ENCODE measurements at places on chromosomes 2 and 18.

- no peak for DNase-seq
Observed at GRCh38 chr2:18368008-18368407, 192.4 kb downstream of the RDH14 start.

DNA sequence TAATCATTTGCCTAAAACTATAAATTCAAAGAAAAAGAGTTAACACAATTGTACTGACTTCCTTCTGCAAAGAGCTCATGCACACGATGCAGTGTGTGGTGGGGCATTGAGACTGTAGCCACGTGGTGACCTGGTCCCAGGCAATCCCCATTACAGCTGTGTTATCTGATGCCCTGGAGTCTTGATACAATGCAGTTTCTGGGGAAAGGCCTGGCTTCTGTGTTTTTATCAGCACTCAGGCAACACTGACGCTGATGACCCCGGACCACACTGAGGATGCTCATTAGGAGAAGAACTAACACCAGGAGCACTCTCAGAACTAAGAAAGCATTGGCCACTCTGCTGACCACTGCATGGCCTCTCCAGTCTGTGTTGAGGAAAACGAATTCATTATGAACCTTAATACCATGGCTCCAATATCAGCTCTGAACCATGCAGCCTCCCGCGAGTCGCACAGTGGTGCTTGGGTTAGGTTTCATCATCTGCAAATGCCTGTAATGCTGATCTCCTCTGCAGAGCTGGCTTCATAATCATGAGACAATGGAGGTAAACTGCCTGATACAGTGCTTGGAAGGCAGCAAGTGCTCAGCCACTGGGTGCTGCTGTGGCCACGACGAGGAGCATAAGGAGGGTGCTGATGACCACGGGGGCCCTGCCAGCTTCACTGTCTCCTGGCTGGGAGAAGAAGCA, 218.5 kb downstream of the MYT1L start:
- DNase-seq: no peak

DNA sequence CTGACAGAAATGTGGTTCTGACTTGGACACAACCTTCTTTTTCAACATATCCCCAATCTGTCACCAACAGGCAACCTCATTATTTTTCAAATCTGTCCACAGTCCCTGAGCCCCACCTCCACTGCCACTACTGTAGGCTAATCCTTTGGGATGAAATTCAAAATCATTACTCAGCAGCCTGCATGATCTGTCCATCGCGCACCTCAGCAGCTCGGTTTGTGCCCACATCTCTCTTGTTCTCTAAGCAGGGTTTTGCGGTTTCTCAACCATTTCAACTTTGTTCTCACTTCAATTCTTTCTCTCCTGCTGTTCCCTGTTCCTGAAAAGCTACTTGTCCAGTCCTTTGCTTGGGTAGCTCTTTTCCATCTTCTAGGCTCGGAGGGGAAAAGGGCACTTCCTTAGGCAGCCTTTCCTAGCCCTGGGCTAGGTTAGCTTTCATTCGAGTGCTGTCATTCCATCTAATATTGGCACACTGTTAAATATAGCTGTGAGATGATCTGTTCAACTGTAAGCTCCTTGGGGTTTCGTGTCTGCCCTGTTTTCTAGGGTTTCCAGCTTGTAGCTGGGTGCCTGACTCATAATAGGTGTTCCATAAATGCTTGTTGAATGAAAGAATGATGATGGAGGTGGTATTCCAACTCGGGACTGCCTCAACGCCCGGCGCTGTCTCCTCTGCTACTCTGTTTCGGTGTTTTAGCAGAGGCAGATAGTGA, 653 bp upstream of the ANKAR start:
- DNase-seq: no peak

DNA sequence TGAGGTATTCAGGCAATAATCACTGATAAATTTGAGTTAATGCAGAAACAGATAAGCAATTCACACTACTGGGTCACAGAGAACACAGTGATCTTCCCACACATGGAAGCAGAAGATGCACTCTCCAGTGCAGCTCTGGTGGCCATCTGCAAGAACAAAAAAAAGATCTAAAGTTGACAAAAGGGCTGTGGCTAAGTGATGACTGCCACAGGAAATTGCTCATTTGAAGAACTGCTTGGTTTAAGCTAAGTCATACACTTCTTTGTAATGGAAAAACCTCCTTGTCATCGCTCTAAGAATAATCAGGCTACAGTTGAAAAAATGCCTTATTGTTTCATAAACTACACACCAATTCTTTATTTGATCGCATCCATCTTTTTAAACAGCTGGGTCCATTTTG, 115.1 kb downstream of the DTNB start:
- DNase-seq: no peak

DNA sequence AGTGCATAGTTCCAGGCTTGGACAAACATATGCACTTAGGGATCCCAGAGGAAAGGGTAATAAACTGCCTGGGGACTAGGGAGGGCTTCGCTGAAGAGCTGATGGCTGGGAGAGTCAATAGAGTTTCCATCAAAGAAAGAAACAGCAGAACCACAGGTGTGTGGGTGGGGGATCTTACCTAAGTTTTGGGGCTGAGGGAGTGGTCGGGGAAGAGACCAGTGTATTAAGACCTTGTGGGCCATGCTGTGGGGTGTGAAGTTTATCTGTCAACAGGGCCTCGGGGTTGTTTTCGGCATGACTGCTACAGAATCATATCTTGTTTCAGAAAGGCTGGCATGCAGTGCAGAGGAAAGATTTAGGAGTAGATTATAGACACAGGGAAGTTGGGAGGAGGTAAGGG, 31.2 kb upstream of the GTF2A1L start:
- no peak for DNase-seq

DNA sequence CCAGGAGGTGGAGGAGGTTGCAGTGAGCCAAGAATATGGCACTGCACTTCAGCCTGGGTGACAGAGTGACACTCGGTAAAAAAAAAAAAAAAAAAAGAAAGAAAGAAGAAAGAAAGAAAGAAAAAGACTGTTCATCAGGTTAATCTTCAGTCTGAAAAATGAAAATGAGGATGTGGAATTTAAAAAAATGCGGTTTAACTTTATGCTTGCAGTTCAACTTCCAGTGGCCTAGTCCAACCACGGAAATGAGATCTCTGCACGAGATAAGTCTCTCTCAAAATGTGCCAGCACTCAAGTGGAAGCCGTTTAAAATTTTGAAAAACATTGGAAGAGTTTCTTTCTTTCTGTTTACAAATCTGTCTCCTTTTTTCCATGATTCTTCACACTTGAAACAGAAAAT, 112.1 kb downstream of the DOCK10 start:
- no peak for DNase-seq

GRCh38 chr18:34913837-34914661, 127.2 kb upstream of the MAPRE2 start:
- DNase-seq: peak; percentile 82

- DNase-seq: no peak
Observed at GRCh38 chr2:66714610-66715009, 279.7 kb downstream of the MEIS1 start.

DNA sequence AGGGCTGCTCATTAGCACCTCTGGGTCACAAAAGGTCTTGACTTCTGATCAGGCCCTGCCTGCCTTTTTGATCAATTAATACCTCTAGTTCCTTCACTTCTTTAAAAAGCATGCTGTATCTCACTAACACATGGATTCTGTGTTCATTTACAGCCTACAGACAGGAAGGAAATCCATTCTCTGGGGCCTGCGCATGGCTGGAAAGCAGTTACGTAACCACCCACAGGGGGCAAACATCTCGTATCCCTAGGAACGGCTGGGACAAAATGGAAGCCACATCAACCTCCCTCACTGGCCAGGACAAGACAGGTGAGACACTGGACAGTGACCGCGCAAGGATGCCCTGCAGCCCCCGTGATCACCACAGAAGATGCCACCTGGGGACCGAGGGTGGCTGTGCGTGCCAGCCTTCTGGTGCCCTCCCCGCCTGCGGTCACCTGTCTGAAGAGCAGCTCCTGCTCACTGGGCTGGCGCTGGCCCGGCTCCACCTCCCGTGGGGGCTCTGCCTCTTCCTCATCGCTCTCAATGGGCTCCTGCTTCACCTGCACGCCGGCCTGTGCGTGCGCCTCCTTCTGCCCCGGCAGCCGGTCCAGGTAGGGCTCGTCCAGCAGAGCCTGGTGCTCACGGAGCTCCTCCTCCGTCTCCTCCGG, 266.9 kb downstream of the TWIST2 start:
- no peak for DNase-seq

DNA sequence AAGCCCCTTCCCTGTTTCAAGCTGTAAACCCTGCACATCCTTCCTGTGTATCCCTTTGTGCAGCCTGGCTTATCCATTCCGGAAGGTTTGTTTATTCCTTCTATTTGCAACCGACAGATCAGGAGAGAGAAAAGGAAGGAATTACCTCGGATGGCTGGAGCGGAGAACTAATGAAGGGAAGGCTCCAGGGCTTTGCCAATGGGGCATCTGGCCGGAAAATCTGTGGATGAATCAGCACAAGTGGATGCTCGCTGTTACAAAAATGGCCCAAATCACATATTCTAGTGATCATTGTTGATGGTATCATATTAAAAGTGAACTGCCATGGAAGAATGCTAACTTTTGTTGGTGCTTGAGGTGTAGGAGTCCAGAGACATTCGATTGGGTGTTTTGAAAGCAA, 97.1 kb downstream of the AQP4 start:
- no peak for DNase-seq

GRCh38 chr18:46296656-46297055, 192.5 kb downstream of the HAUS1 start:
- no peak for DNase-seq

- no peak for DNase-seq
Observed at GRCh38 chr2:8546612-8547283, 135.1 kb upstream of the ID2 start.

DNA sequence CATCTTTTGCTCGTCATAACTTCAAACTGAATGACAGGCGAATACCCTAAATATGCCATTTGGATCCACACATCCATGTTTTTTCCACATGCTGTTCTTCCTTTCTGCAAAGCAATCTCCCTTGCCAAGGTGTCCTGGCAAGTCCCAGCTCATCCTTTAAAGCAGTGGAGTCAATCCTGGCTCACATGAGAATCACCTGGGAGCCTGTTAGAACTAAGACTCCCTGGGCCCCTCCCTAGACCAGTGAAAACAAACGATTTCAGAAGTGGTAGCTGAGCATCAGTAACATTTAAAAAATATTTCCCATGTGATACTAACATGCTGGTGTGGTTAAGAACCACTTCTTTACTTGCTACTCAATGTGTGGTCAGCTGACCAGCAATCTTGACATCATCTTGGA, 50.6 kb upstream of the PARD3B start:
- DNase-seq: no peak

DNA sequence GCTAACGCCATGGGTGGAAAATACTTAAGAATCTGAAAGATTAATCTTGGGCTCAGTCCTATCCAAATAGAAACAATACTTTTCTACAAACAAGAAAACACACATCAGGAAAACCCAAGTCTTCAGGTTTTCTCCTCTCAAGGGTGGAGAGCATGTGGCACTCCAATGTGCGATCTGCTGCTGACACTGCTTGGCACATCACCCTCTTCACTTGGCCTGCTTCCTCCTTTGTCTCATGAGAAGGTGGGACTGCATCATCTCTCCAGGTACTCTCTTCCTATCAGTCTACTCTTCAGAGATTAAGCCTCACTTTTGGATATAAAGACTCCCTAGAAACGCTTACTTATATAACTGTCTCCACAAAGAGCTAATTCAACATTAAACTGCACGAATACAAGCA, 26.4 kb downstream of the HDLBP start:
- DNase-seq: no peak

DNA sequence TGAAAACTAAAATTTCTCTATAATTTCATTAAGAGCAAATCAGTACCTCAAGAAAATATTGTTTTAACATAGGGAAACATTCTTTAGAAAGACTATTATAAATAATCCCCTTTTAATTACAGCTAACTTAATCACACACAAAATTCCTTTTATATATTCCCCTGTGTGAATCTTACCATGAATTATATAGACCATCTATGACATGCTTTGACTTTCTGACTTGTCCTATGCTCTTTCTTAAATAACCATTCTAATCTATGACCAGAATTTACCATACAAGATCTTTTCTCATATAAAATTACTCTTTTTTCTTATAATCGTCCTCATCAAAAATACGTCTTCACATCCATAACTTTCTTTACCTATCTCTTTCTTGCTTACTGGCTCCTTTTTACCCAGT, 824.2 kb upstream of the FAM98A start:
- DNase-seq: no peak

GRCh38 chr2:17520761-17521160, 2.5 kb upstream of the RAD51AP2 start:
- no peak for DNase-seq

- DNase-seq: no peak
Observed at GRCh38 chr2:150267651-150268415, 219.6 kb downstream of the RND3 start.

GRCh38 chr2:32496662-32497061, 131.2 kb upstream of the TTC27 start:
- no peak for DNase-seq

Measured in A549 (cell line).